GM12878 (cell line): ENCODE measurements at places on chromosomes 6 and 20. TPM values are rescaled to one million over a fixed set of nuclear protein-coding genes. Genes with fewer than 3 reads are reported as not detected.
A peak's percentile ranks its signal among the peaks of the same experiment; 100 is the strongest.

- DNase-seq: no peak
Measured at GRCh38 chr6:145067430-145067829, 667.9 kb downstream of the EPM2A start.

DNA sequence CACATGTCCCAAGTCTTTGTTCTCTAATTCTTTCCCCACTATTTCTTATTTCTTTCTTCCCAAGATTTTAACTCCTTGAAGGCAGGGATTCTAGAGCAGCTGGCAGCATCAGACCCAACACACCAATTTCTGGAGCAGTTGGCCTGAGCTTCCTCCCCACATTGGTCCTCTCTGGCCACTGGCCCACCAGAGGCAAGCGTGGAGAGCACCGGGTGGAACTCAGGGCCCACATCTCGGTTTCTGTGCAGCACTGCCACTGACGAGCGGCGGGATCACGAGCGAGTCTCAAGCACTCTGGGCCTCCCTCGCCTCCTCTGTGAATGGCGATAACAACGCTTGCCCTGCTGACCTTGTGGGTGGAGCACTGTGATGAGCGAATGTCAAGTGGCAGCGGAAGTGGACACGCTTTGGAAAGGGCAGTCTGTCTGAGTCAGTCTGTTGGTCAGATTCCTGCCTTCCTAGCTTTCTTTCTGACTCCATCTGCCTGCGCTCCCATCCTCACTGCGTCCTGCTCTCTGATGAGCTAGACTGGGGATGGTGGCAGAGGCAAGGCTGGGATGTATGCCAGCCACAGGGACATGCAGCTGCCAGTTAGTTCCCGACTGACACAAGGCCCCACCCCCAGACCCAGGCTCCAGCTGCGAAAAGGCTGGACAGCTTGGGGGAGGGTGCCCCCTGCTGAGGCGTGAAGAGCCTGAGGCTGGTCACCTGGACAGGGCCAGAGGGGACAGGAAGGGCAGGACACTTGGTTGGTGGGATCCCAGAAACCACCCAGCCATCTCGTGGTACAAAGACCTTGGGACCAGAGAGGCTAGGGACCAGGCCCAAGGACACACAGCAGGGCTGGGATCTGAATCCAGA is 4.5 kb upstream of the SPDEF start:
- no peak for DNase-seq

DNA sequence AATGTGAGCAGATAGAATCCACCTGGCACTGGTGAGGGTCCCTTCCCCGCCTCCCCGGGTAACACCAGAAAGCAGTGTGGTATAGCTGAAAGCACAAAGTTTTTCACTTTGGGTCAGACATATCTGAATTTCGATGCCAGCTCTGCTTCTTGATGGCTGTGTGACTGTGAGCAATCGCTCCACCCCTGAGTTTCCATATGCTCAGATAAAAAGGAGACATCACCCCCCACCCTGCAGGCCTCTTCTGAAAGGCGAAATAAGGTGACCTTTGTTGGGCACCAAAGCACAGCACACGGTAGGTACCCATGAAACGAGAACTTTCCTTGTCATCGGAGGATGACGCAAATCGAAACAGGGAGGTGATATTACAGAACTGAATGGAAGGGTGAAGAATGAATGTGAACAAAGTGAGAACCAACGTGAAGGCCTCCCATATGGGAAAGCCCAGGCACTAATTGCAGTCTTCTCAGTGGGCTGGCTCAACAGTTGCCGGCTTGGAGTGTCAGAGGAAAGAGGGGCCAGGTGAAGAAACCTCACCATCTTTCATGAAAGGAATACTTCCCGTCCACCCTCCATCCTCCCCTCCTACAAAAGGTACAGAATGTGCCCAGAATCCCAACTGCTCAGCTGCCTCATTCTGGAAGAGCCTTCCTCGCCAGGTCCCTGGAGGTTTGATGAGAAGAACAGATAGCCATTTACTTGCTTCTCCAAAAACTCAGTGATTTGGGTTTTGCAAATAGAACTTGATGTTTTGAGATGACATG is 61.8 kb downstream of the NFATC2 start:
- peak; percentile 84 for DNase-seq

DNA sequence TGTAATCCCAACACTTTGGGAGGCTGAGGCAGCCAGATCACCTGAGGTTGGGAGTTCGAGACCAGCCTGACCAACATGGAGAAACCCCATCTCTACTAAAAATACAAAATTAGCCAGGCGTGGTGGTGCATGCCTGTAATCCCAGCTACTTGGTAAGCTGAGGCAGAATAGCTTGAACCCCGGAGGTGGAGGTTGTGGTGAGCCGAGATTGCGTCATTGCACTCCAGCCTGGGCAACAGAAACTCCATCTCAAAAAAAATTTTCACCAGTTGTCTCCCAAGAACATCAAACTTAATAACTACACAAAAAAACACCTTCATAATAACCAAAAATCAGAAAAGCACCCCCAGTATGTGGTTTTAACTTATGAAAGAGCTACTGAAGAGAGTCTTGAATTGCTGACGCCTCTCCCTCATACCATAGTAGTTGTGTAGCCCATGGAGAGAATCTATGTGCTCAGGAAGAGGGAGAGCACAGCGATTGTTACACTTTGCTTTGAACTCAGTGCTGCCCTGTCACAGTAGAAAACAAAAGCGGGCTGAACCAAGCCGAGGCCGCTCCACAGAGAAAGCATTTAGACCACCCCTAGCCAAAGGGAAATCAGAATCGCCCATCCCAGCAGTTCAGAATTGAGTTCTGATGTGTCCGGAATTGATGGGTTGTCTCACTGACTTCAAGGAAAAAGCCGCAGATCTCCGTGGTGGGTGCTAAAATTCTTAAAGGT is 42.0 kb upstream of the GMPR start:
- DNase-seq: no peak

GRCh38 chr6:111646942-111647341 is 41.3 kb upstream of the TRAF3IP2 start:
- no peak for DNase-seq

DNA sequence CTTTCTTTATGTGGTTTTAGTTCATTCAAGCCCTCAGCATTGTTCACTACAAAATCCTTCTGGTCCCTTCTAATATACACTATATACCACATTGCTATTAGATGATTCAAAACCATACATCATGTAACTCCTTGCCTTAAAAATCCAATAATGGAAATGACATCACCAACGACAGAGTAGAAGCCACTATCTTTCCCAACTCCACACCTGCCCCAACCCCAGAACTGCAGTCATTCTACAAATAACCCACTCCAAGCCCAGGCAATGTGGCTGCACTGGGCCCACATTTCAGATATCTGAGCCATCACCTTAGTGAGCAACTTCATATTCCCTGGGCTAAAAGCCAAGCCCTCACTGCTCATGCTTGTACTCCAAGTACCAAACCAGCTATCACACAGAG is 22.6 kb upstream of the RUNX2 start:
- DNase-seq: no peak

DNA sequence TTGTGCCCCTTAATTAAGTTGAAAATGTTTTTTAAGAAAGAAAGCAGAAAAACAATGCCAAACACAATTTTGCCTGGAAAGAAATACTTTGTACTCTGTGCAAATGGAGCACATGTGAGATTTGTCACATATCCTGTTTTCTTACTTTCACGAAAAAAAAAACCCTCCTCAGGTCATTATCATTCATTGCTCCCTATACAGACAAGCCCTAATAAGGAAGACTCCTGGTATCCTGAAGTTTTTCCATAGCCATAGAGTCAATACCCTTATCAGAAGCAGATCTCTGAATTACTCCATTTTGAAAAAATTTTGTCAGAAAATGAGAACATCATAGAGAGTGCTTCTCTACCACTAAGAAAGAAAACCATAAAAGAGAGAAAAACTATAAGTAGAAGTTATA is 14.0 kb upstream of the NT5E start:
- DNase-seq: no peak

DNA sequence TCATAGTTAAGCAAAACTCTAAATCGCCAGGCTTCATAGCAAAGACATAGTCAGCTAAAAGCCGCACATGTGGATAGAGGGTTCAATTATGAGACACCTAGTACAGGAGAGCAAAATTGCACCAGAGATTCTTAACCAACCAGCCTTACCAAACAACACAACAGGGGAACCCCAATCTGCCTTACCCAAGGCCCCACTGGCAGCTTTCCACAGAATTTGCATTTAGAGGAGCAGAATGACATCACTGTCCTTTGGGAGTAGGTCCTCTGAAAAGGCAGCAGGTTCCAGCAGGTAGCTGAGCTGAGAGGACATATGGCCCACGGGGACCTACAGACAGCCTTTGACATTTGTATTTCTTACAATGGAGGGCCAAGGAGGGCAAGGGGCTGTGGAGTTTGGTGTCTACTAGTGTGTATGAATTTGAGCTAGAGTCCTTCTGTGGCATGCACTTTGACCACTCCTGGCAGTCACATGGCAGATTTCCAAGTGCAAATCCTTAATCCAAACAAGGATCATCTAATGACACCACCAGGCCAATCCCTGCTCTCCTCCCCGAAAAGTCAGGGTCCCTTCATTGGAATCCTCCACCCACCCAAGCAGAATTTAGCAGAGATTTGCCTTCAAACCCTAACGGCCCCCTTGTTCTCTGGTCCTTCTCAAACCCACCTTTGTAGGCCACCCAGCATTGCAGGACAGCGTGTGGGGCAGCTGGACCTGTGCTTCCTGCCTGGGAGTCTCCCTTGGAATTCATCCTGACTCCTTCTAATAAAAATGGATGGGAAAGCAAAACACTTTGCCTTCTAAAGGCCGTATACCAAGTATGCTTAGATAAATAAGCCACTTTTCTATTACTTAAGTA is 171.2 kb upstream of the SUPT3H start:
- DNase-seq: peak; percentile 75

GRCh38 chr6:133548423-133549159 is 307.4 kb downstream of the EYA4 start:
- DNase-seq: no peak

- DNase-seq: no peak
Measured at GRCh38 chr6:56268266-56268665, 20.9 kb upstream of the COL21A1 start.

- DNase-seq: no peak
Measured at GRCh38 chr6:154197196-154197860, 158.3 kb downstream of the OPRM1 start.

DNA sequence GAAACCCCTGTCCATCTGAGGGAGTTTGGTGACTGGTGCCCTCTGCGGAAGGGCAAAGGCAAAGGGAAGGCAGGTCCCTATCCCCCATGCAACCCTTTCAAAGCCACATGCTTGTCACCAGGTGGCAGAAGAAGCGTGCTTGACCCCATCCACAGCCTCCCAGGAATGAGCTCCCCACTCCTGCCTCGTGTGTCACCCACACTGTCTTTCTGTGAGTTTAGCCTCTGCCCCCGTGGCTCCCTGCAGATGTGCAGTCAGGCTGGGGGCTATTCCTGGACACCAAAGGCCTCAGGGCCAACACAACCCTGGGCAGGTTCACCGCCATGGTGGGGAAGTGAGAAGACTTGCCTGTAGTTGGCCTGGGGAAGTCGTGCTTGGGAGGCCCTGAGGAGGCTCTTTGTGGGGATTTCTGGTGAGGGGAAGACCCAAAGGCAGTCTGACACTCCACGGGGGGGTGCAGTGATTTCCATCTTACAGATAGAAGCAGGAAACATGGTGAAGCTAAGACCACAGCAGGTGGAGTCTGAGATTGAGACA is 16.6 kb upstream of the PCMTD2 start:
- peak; percentile 36 for DNase-seq

DNA sequence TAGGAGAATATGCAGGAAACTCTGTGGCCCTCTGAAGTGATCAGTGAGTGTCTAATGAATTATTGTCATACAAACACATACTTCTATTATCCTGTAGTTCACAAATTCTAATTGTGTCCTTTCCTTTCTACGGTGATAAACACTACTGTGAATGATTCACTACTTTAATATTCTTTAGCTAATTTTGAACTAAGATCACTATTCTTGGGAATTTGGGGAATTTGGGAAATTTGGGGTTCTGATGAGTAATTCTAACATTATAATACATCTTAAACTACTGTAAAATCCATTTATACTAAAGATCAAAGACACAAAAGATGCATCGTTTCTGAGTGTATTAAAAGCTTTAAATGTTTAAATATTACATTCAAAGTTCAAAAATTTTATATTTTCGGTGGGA is 1287.2 kb upstream of the CITED2 start:
- no peak for DNase-seq

DNA sequence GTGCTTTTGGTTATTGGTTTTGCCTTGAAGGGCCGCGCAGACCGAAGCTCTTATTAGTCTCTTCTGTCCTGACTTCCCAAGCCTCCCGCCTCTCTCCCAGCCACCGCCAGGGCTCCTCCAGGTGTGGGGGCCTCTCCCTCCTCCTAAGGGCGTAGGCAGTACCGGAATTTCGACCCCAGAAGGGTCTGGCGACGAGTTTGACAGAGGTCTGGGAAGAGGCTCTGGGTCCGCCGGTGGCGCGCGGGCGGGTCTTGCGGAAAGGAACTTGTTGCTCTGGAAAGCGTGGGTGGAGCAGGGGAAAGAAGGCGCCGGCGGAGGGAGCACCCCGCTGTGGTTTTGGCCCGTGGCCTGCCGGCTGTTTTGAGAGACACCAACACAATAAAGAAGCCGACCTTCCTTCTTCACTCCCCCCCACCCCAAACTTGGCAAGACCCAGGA is 1.8 kb downstream of the PCSK2 start:
- DNase-seq: no peak

DNA sequence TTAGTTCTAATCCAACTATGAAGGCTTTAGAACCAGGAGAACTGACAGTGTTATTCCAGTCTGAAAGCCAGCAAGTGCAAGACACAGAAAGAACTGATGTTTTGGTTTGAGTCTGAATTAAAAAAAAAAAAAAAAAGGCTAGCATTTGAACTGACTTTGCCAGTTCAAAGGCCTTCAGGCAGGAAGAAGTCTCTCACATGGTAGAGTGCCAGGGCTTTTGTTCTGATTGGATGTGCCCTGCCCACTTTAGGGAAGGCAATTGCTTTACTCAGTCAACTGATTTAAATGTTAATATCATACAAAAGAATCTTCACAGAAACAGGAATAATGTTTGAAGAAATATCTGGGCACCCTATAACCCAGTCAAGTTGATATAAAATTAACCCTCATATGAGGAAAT is 212.2 kb downstream of the HIVEP2 start:
- no peak for DNase-seq

TINAG gene
- 0.26 and 0.67 TPM in 2 replicates for polyA plus RNA-seq

DHX16 gene
- 41.3 and 41.4 TPM in 2 replicates for polyA plus RNA-seq

OR5V1 gene
- not detected in 2 replicates for polyA plus RNA-seq

CNR1 gene
- polyA plus RNA-seq: 6.1 and 6.8 TPM in 2 replicates

NRSN1 gene
- polyA plus RNA-seq: not detected in 2 replicates

C20orf144 gene
- 0.23 and 0.32 TPM in 2 replicates for polyA plus RNA-seq

NRN1 gene
- polyA plus RNA-seq: not detected in 2 replicates

HTR1E gene
- not detected in 2 replicates for polyA plus RNA-seq

ZC2HC1B gene
- not detected in 2 replicates for polyA plus RNA-seq
